ENCODE measurements at places on chromosomes 16 and 17. TPM values are rescaled to one million over a fixed set of nuclear protein-coding genes. Genes with fewer than 3 reads are reported as not detected.
A peak's percentile ranks its signal among the peaks of the same experiment; 100 is the strongest.

Gene SLC5A11
- not detected for total RNA-seq

Gene KRTAP4-3
- total RNA-seq, result not detected

Gene ABAT
- total RNA-seq, result 24.2 TPM

Gene HOXB4
- total RNA-seq, result 3.0 TPM

Gene CCDC154
- total RNA-seq, result 0.80 TPM

Gene BANP
- 40.8 TPM for total RNA-seq

Gene CES1
- total RNA-seq, result not detected

Gene KLHL10
- 0.16 TPM for total RNA-seq

Gene EVPLL
- total RNA-seq, result not detected

Gene LITAFD
- not detected for total RNA-seq

Gene KRTAP1-5
- not detected for total RNA-seq

DNA sequence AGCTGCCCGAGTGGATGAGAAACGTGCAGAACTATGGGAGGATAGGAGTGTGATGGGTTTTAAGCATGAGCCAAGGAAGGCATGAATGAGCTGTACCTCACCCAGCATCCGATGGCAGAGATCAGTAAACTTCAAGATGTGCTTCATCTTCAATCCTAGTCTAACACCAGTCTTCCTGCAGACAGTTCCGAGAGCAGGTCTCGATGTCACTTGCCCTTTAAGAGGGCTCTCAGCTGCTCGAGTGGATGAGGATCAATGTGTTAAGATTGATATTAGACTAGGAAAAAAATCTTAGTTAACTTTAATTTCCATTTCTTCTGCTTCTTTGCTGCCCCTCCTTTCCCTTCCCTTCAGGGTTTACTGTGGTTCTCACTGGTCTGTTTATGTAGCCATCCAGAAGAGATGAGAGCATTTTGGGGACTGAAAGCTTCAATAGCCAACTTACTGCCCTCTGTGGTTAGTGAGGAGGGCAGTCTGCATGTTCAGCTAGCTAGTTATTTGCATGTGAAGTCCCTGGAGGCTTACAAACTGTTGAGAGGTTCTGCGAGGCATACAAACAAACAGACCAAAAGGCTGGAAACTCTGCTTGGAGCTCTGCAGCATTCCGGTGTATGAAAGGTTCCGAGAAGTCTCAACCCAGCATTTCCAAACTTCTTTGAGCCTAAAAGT lies 15.3 kb downstream of the KLHL36 start:
- H3K27me3 ChIP-seq, result no peaks in the 10 kb centered on the region
- peaks cover 3% of the 10 kb centered on the region for H3K4me1 ChIP-seq
- H3K27ac ChIP-seq, result no peak overlapping the region
- DNase-seq, result no peak
- H3K4me3 ChIP-seq, result no peak overlapping the region

- peaks cover 50% of the 10 kb centered on the region for H3K36me3 ChIP-seq
- no peaks in the 10 kb centered on the region for H3K27me3 ChIP-seq
- H3K4me1 ChIP-seq, result peaks cover 44% of the 10 kb centered on the region
- no peak for DNase-seq
- no peak overlapping the region for H3K27ac ChIP-seq
Observed at GRCh38 chr17:67853703-67854102, 28.4 kb downstream of the BPTF start.

DNA sequence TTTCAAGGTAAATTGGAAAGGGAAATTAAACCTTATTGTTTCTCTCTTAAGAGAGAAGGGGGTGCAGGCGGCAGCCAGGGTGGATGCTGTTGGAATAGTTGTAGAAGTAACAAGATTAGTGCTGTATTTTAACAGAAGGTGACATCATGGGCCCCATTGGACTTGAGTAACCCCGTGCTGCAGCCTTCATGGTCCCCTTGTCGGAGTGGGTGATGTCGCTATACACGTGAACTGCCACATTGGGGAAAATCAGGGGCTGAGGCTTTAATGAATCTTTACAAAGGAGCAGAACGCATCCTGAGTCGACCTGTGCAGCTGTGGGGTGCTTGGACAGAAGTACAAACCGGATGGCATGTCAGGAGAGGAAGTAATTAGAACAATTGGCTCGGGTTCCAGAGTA lies 3.2 kb downstream of the SNX11 start:
- H3K27ac ChIP-seq, result no peak overlapping the region
- peaks cover 44% of the 10 kb centered on the region for H3K4me1 ChIP-seq
- no peaks in the 10 kb centered on the region for H3K27me3 ChIP-seq
- H3K4me3 ChIP-seq, result no peak overlapping the region
- peaks cover 26% of the 10 kb centered on the region for H3K36me3 ChIP-seq

GRCh38 chr16:24013864-24014645 lies 178.3 kb downstream of the PRKCB start:
- H3K27ac ChIP-seq, result peak overlapping the region; percentile 69
- H3K27me3 ChIP-seq, result no peaks in the 10 kb centered on the region
- peak; percentile 47 for DNase-seq
- peaks cover 1% of the 10 kb centered on the region for H3K36me3 ChIP-seq

GRCh38 chr17:43860077-43860725 lies 13.2 kb downstream of the CD300LG start:
- H3K27me3 ChIP-seq, result peaks cover 6% of the 10 kb centered on the region
- no peaks in the 10 kb centered on the region for H3K36me3 ChIP-seq
- DNase-seq, result no peak
- no peak overlapping the region for H3K4me3 ChIP-seq

GRCh38 chr16:81899601-81900000 lies 111.7 kb downstream of the SDR42E1 start:
- H3K36me3 ChIP-seq, result peaks cover 4% of the 10 kb centered on the region
- DNase-seq, result no peak
- H3K27ac ChIP-seq, result no peak overlapping the region
- H3K4me3 ChIP-seq, result no peak overlapping the region

DNA sequence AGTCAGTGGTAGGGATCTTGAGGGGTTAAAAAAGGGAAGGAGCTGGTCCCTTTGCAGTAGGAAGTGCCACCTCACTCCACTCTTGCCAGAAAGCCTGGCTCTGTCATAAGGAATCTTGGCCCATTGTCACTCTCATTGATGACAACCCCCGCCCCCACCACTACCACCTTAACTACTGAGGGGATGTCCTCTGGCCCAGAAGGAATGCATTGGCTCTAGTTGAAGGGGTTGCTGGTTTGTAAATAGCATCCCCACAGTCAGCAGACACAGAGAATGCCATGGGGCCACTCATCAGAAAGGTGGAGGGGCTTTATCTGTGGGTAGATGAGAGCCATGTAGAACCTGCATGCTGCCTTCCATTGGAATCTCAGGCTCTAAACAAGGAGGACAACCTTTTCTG lies 316.2 kb downstream of the WWOX start:
- no peak for DNase-seq
- no peaks in the 10 kb centered on the region for H3K27me3 ChIP-seq
- no peak overlapping the region for H3K4me3 ChIP-seq
- H3K27ac ChIP-seq, result no peak overlapping the region

- no peak overlapping the region for H3K4me3 ChIP-seq
- no peak for DNase-seq
- H3K36me3 ChIP-seq, result no peaks in the 10 kb centered on the region
- no peak overlapping the region for H3K27ac ChIP-seq
- H3K27me3 ChIP-seq, result peaks cover 5% of the 10 kb centered on the region
Observed at GRCh38 chr17:59456428-59456827, 109.0 kb upstream of the DHX40 start.

- H3K36me3 ChIP-seq, result no peaks in the 10 kb centered on the region
- H3K4me3 ChIP-seq, result peak overlapping the region; percentile 96
- peak overlapping the region; percentile 96 for H3K27ac ChIP-seq
- no peaks in the 10 kb centered on the region for H3K27me3 ChIP-seq
- H3K4me1 ChIP-seq, result peaks cover 12% of the 10 kb centered on the region
Observed at GRCh38 chr17:17590883-17591354, 589 bp downstream of the PEMT start.

- H3K27ac ChIP-seq, result no peak overlapping the region
- peaks cover 8% of the 10 kb centered on the region for H3K4me1 ChIP-seq
- DNase-seq, result no peak
- no peak overlapping the region for H3K4me3 ChIP-seq
- H3K27me3 ChIP-seq, result peaks cover 11% of the 10 kb centered on the region
Observed at GRCh38 chr17:72639711-72640110, 452.8 kb downstream of the SLC39A11 start.

GRCh38 chr17:15261258-15261801 lies 3.8 kb downstream of the PMP22 start:
- H3K36me3 ChIP-seq, result no peaks in the 10 kb centered on the region
- H3K4me1 ChIP-seq, result peaks cover 20% of the 10 kb centered on the region
- H3K4me3 ChIP-seq, result peak overlapping the region; percentile 69

GRCh38 chr17:19645734-19646201 lies 2.8 kb upstream of the ALDH3A2 start:
- peak; percentile 54 for DNase-seq
- no peak overlapping the region for H3K4me3 ChIP-seq
- H3K27ac ChIP-seq, result no peak overlapping the region
- H3K4me1 ChIP-seq, result peaks cover 35% of the 10 kb centered on the region
- peaks cover 26% of the 10 kb centered on the region for H3K27me3 ChIP-seq

DNA sequence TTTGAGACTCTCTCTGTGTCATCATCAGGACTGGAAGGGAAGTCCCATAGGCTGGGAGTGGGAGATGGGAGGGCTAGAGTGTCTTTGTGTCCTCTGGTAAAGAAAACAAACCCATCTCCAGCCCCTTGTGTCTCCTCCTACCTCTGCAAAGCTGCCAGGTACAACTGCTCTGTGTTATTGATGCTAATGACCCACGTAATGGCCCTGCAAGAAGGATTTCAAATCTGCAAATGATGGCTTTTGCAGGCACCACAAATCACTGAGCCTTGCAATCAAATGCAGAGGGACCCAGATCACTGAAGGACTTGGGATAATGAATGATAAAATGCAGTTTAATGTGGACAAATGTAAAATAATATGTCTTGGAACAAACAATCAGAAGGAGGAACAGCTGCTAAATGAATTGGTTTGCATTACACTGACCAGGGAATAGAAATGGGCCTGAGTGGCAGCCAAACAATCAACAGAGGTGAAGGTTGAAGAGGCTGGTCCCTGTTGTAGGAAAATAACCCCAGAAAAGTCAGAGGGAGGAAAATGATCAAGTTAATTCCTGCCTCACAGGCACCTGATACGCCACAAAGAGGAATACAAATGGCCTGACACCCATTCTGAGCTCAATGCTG lies 425.1 kb downstream of the UTP18 start:
- H3K27ac ChIP-seq, result no peak overlapping the region
- no peak for DNase-seq
- no peaks in the 10 kb centered on the region for H3K4me1 ChIP-seq
- H3K27me3 ChIP-seq, result no peaks in the 10 kb centered on the region

DNA sequence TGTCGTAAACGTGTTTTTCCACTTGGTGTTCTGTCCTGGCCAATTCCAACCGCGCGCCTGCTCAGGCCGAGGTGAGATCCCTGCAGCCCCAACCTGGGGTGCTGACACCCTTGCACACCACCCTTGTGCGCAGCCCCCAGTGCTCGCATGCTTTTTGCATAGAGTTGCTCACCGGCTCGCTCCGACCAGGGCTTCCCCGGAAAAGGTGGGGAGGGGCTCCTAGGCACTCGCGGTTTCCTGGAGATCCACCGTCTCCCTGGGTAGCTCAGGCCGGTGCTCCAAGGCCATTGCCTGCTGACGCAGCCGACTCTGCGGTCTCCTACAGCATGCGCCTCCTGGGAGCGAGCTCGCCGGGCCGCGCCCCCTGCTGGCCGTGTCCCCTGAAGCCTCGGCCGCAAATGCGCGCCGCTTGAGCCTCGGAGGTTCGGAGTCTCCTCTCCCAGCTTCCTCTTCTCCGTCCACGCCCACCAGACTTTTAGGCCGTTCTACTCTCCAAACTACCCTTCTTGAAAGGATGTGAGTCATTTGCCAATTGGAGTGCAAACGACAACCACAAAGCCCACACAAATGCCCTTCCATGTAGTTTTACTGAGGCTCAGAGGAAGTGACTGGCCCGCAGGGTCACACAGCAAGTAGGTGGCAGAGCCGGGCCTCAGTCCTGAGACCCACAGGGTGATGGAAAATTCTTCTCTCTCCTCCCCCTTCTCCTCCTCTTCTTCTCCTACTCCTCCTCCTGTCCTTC lies 7.2 kb upstream of the PDP2 start:
- peak overlapping the region; percentile 92 for H3K27ac ChIP-seq
- no peaks in the 10 kb centered on the region for H3K36me3 ChIP-seq

DNA sequence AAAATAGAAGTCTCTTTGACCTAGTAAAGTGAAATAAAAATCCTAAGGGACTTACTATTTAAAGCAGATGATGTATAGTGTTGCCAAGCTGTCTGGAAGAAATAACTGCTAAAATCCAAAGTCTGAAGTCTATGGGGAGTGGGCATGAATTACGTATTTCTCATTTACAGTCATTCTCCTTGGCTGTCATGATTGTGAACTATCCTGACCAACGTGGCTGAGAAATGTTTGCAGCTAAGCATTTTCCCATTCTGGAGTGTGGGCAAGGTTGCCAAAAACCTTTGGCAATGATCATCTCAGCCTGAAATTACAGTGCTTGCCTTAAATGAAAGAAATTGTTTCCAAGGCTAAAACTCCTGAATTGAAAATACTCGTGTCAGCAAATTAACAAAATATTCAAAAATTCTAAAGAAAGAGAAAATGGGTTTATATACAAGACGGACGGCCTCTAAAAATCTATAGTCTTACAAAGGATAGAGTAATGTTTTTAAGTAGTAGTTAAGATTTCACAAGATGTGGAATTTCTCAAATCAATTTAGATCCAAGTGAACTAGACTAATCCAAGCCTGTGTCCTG lies 77.0 kb downstream of the CACNG1 start:
- no peak overlapping the region for H3K27ac ChIP-seq
- no peak overlapping the region for H3K4me3 ChIP-seq
- no peak for DNase-seq
- peaks cover 62% of the 10 kb centered on the region for H3K36me3 ChIP-seq
- H3K27me3 ChIP-seq, result no peaks in the 10 kb centered on the region

- no peaks in the 10 kb centered on the region for H3K27me3 ChIP-seq
- no peak overlapping the region for H3K27ac ChIP-seq
- no peaks in the 10 kb centered on the region for H3K36me3 ChIP-seq
- H3K4me1 ChIP-seq, result peaks cover 1% of the 10 kb centered on the region
- no peak overlapping the region for H3K4me3 ChIP-seq
Observed at GRCh38 chr16:12437761-12438440, 365.8 kb downstream of the CPPED1 start.

GRCh38 chr17:79065105-79065670 lies 9.4 kb upstream of the ENGASE start:
- peak overlapping the region; percentile 47 for H3K27ac ChIP-seq
- no peaks in the 10 kb centered on the region for H3K36me3 ChIP-seq
- no peak overlapping the region for H3K4me3 ChIP-seq
- peak; percentile 36 for DNase-seq
- peaks cover 2% of the 10 kb centered on the region for H3K27me3 ChIP-seq

GRCh38 chr17:13539421-13539820 lies 62.3 kb downstream of the HS3ST3A1 start:
- H3K27ac ChIP-seq, result no peak overlapping the region
- H3K4me3 ChIP-seq, result no peak overlapping the region
- no peaks in the 10 kb centered on the region for H3K27me3 ChIP-seq
- no peaks in the 10 kb centered on the region for H3K36me3 ChIP-seq
- no peak for DNase-seq
- H3K4me1 ChIP-seq, result no peaks in the 10 kb centered on the region
